ENCODE measurements at places on chromosomes 5 and 9. TPM values are rescaled to one million over a fixed set of nuclear protein-coding genes. Genes with fewer than 3 reads are reported as not detected.

Gene MARCOL
- not detected for polyA plus RNA-seq

GRCh38 chr5:151196556-151197290 lies 27.2 kb downstream of the CCDC69 start:
- H3K27ac ChIP-seq = peak overlapping the region; percentile 31
- H3K4me3 ChIP-seq = no peak overlapping the region
- no peak for DNase-seq
- no peaks in the 10 kb centered on the region for H3K36me3 ChIP-seq
- H3K4me1 ChIP-seq = no peaks in the 10 kb centered on the region

DNA sequence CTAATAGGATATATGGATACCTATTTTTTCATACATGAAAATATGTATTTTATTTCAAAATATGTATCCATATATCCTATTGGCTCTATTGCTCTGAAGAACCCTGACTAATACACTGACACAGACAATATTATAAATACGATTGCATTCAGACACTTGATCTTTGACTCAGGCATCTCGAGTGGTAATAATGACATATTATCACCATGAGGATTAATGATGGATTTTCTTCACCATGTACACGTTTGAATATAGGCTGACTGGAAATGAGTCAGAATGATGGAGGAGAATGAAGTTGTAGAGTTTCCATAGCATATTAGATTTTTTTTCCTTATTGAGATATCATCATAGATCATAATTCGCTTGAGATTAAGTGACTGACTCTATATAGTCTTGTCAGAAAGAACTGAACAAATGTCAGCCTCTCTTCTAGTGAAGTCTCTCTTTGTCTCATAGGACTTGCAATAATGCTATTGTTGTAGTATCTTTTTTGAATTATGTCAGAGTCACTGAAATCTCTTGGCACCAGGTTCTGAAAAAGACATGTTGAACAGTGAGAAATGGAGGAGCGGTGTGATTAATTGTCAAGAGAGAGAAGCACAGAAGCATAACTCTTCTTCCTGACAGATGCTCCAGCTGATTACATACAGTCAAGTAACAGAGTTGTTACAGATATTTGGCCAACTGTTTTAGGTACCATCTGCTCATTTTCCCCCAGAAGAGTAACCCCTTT lies 41.4 kb upstream of the SLCO6A1 start:
- no peaks in the 10 kb centered on the region for H3K4me1 ChIP-seq
- no peak for DNase-seq
- no peak overlapping the region for H3K4me3 ChIP-seq
- no peak overlapping the region for H3K27ac ChIP-seq
- H3K27me3 ChIP-seq = no peaks in the 10 kb centered on the region

GRCh38 chr9:128911529-128912035 lies 9.2 kb upstream of the PHYHD1 start:
- DNase-seq = no peak
- peaks cover 25% of the 10 kb centered on the region for H3K4me1 ChIP-seq
- H3K27me3 ChIP-seq = no peaks in the 10 kb centered on the region
- H3K36me3 ChIP-seq = no peaks in the 10 kb centered on the region
- H3K4me3 ChIP-seq = no peak overlapping the region

DNA sequence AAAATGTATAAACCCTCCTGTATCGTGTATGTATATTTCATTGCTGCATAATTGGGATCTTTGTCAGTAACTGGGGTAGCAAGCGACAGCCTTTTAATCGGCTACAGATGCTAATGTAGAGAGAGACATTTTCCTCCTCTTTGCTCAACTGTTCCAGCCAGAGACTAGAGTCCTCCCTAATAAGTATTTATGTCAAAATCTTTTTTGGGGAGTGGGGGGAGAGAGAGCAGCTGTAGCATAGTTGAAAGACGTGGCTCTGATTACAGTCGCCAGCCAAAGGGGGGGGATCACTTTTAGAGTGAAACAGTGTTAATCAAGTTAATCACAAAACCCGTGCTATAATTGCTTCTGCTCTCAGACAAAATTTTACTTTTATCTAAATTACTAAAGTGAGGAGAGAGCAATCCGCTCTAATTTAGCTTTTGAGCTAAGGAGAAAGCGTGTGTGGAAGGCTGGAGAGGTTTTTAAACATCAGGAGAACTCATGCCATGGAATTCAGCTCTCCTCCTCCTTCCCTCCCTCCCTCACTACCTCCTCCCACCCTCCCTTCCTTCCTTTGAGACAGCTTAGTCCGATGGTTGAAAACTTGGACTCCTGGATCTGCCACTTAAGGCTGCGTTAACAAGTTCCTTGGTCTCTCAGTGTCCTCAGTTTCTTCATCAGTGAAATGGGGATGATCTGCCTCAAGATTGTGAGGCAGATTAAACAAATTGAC lies 87.3 kb upstream of the ZNF618 start:
- no peaks in the 10 kb centered on the region for H3K36me3 ChIP-seq
- no peak overlapping the region for H3K27ac ChIP-seq
- H3K4me3 ChIP-seq = no peak overlapping the region
- no peak for DNase-seq
- peaks cover 11% of the 10 kb centered on the region for H3K27me3 ChIP-seq
- no peaks in the 10 kb centered on the region for H3K4me1 ChIP-seq

- DNase-seq = no peak
- H3K4me3 ChIP-seq = no peak overlapping the region
- peaks cover 21% of the 10 kb centered on the region for H3K4me1 ChIP-seq
- H3K27ac ChIP-seq = no peak overlapping the region
- no peaks in the 10 kb centered on the region for H3K36me3 ChIP-seq
- no peaks in the 10 kb centered on the region for H3K27me3 ChIP-seq
Observed at GRCh38 chr5:124059200-124059599, 547.2 kb downstream of the CSNK1G3 start.

DNA sequence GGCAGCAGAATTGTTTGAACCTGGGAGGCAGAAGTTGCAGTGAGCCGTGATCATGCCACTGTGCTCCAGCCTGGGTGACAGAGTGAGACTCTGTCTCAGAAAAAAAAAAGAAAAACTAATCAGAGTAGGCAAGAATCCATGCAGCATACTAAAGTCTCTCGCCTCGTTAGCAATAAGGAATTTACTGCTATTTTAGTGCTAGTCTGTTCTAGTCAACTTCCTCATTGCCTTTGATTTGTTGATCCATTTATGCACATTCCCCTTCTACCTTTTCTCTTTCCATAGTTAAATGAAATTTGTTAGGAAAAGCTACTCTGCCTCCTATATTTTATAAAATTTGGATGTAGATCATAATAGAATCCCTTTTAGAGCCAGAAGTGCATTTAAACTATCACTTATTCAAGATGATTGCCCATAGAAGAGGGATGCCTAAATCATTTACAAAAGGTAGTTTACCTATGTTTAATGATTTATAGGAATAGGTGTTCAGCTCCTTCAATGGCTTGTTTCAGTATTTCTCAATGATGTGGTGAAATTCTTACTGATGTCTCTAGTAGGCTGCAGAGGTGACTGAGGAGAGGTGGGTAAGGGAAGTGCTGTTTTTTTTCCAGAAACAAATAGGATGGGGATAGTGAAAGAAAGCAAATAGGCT lies 1.9 kb downstream of the LRRC19 start:
- DNase-seq = peak; percentile 24
- H3K4me3 ChIP-seq = no peak overlapping the region
- no peaks in the 10 kb centered on the region for H3K27me3 ChIP-seq
- H3K36me3 ChIP-seq = no peaks in the 10 kb centered on the region
- H3K4me1 ChIP-seq = no peaks in the 10 kb centered on the region
- H3K27ac ChIP-seq = peak overlapping the region; percentile 88

DNA sequence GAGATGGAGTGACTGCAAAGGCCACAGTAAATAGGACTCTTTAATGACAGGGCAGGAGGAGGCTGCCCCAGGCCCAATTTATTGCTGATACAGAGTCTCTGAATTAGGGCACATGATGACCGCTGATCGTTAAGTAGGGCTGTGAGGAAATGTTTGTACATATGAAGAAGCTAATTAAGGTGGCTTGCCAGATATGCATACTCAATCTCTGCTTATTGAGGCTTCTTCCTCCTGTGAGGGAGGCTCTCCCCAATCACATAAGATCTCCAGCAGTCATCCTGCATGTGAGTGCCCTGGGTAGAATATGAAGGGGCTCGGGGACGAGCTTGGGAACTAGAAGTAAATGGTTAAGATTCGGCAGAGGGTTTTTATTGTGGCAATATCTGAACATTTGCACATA lies 8.2 kb upstream of the CD180 start:
- H3K27ac ChIP-seq = no peak overlapping the region
- no peak for DNase-seq
- H3K27me3 ChIP-seq = no peaks in the 10 kb centered on the region
- H3K4me1 ChIP-seq = peaks cover 5% of the 10 kb centered on the region
- H3K36me3 ChIP-seq = no peaks in the 10 kb centered on the region

DNA sequence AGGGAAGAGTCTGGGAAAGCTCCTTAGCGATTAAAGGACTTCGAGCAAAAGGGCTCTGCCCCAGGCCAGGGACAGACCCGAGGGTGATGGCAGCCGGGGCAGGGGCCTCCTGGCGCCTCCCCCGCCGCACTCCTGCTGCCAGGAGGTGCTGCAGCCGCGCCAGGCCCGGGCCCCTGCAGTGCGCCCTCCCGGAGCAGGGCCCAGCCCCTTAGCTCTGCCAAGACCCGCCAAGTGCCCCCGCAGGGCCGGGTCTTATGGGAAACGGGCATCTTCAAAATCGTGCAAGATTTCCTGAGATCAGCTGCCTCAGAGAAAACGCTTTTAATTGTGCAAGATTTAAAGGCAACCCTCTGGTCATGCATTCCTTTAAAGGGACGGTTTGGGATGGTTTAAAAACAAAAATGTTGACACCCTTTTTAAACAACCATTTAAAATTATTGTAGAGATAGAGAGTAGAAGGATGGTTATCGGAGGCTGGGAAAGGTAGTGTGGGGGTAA lies 52.4 kb downstream of the CDC14B start:
- no peaks in the 10 kb centered on the region for H3K36me3 ChIP-seq
- peak overlapping the region; percentile 98 for H3K27ac ChIP-seq
- H3K4me1 ChIP-seq = peaks cover 11% of the 10 kb centered on the region
- peak overlapping the region; percentile 56 for H3K4me3 ChIP-seq
- no peak for DNase-seq
- no peaks in the 10 kb centered on the region for H3K27me3 ChIP-seq

GRCh38 chr5:166499447-166500240 lies 1791.8 kb upstream of the WWC1 start:
- H3K36me3 ChIP-seq = no peaks in the 10 kb centered on the region
- no peaks in the 10 kb centered on the region for H3K27me3 ChIP-seq
- no peak overlapping the region for H3K27ac ChIP-seq

DNA sequence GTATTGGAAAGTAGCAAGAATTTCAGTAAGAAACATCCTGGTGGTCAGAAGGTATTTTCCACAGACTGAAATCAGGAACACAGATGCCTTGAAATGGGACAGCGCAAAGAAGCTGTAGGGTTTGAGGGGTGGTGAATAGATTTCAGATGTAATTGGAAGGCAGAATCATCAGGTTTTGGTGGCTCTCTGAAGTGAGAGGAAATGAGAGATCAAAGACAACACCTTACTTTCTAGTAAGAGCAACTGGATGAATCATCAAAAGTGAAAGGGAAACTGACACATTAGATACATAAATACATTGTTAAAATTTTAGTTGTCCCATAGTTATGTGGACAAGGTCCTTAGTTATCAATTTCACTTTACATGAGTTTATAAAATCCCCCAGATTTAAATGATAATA lies 188.2 kb upstream of the SLC27A6 start:
- no peaks in the 10 kb centered on the region for H3K27me3 ChIP-seq
- H3K4me3 ChIP-seq = no peak overlapping the region
- DNase-seq = no peak
- no peaks in the 10 kb centered on the region for H3K4me1 ChIP-seq
- no peak overlapping the region for H3K27ac ChIP-seq

GRCh38 chr9:134403682-134404301 lies 77.5 kb downstream of the RXRA start:
- H3K36me3 ChIP-seq = no peaks in the 10 kb centered on the region
- no peak overlapping the region for H3K27ac ChIP-seq
- no peaks in the 10 kb centered on the region for H3K4me1 ChIP-seq
- H3K4me3 ChIP-seq = no peak overlapping the region
- DNase-seq = no peak

DNA sequence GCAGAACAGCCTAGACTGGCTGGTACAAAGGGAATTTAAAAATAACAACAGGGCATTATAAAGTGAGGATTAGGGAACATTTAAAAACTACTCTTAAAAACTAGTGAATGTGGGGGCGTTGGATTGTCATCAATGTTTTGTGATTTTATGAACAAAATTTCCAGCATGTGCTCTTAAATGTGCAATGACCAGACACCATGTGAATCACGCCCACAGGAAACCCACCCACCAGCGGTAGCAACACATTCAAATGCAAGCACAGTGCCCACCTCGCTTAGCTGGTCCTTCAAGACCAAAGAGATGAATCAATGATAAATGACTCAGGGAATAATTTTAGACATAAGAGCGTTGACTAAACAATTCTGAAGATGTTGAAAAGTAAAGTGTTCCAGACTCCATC lies 40.9 kb downstream of the S1PR3 start:
- H3K36me3 ChIP-seq = no peaks in the 10 kb centered on the region
- no peaks in the 10 kb centered on the region for H3K27me3 ChIP-seq
- H3K4me1 ChIP-seq = peaks cover 13% of the 10 kb centered on the region
- no peak overlapping the region for H3K4me3 ChIP-seq

GRCh38 chr5:138339091-138339456 lies 1.0 kb downstream of the FAM53C start:
- peaks cover 16% of the 10 kb centered on the region for H3K4me1 ChIP-seq
- H3K4me3 ChIP-seq = peak overlapping the region; percentile 60

Gene TAF11L10
- polyA plus RNA-seq = not detected
